ENCODE measurements at places on chromosomes 16 and 17.

DNA sequence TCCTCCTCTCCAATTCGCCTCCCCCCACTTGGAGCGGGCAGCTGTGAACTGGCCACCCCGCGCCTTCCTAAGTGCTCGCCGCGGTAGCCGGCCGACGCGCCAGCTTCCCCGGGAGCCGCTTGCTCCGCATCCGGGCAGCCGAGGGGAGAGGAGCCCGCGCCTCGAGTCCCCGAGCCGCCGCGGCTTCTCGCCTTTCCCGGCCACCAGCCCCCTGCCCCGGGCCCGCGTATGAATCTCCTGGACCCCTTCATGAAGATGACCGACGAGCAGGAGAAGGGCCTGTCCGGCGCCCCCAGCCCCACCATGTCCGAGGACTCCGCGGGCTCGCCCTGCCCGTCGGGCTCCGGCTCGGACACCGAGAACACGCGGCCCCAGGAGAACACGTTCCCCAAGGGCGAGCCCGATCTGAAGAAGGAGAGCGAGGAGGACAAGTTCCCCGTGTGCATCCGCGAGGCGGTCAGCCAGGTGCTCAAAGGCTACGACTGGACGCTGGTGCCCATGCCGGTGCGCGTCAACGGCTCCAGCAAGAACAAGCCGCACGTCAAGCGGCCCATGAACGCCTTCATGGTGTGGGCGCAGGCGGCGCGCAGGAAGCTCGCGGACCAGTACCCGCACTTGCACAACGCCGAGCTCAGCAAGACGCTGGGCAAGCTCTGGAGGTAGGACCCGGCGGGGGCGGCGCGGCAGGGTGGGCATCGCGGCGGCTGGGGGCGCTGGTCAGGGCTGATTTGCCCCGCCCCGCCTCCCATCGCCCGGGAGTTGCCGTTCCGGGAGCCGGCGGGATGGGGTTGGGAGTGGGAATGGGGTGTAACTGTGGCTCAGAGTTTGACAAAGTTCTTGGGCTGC lies 567 bp downstream of the SOX9 start:
- DNase-seq, result no peak

DNA sequence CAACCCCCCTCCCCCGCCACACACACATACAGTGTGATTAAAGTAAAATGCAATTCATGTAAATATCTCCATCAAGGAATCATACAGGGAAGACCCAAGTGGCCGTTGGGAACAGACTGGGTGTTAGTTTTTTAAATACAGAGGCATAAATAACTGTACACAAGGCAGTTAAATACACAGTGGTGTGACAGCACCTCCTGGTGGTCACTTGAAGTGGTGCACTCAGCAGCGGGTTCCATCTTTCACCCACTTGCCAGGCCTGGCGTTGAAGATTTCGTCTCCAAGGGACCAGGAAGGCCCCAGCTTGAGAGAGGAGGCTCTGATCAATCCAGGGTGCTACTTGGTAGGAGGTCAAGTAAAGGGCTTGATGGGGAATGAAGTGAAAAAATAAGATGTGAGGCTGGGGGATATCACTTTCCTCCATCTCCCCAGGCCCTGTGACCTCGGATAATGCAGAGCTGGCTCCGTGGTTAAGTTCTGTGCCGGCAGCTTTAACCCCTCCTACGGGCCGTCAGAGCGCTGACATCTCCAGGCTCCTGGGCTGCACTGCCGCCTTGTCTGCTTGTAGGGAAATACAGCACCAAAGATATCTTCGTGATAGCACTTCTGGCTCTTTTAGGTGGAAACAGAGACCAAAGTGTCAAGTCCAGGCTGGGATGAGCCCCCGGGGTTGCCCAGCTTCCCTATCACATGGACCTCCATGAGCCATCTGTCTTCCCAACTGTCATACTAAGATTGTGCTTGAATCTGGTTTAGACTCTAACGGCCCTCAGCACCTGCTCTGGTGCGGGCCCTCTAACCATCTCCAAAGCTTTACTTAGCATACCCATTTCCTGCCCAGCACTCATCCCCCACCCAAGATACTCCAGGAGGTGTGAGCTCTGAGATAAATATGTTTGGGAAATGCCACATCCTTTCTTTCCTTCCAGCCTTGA lies 20.7 kb downstream of the LGALS9 start:
- DNase-seq, result peak; percentile 71

- no peak for DNase-seq
Observed at GRCh38 chr16:13631213-13631767, 288.7 kb upstream of the ERCC4 start.

DNA sequence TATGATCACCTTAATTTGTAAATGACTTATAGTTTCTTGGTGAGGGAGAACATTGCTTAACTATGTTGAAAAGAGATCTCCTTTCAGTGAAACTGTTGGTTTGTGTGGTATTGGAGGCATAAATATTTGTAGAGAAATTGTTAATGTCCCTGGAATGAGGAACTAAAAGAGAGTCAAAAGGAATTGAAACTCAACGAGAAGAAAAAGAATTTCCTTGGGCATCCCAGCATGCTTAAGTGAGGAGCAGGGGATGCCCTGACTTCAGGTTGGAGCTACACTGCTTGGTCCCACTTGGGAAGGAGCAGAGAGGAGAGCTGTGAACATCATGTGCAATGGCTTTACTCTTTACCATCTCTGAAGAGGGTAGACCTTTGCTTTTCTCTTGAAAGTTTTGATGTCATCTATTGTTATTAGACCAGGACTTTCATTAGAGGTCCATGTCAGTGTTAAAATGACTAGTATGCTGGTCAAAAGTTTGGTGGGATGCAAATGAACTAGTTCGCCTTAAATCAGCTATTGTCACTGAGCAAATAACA lies 21.7 kb downstream of the KRT23 start:
- DNase-seq, result no peak

GRCh38 chr17:17342242-17342945 lies 39.2 kb downstream of the NT5M start:
- no peak for DNase-seq

DNA sequence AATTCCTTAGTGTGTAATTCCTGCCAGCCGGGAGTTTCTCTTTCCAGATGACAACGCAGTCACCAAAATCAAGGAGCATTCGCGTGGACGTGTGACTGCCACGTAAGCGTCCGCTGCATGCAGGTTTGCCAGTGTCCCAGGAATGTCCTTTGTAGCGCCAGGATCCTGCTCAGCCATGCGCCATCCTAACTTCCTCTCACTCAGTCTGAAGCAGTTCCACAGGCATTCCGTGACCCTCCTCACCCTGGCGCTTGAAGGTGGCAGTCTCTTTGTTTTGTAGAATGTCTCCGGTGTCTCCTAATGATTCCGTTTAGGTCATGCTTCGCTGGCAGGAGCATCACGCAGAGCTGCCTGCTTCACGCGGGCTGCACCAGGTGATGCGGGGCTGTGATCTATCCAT lies 88.6 kb downstream of the RPTOR start:
- no peak for DNase-seq

DNA sequence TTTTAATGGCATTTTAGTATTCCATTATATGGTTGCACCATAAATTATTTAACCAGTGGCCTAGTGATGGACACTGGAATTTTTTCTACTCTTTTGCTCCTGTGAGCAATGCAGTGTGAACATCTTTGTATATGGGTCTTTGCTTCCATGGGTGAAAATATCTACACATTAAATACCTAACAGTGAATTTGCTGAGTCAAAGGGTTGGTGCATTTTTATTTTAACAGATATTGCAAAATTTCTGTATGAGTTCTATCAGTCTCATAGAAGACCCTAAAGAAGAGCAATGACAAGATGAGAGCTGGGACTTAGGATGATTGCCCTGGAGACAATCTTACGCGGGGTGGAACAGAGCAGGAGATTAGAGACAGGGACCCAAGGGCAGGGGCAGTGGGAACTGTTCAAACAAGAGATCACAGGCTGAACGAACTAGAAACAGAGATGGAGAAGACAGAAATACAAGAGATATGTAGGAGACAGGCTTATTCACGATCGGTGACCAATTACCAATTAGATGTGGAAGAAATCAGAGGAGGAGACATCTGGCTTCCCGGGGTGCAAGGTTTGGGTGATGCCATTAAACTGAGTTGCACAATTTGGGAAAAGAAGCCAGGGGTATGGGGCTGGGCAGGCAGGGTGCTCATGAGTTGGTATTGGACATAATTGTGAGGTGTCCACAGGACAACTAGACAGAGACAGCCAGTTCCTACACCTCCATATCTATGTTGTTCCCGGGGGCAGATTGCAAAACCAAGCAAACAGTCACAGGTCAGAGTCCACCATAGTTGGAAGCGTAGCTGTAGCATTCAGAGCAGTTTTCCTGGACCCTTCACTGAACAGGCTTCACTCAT lies 39.9 kb upstream of the LONP2 start:
- no peak for DNase-seq

DNA sequence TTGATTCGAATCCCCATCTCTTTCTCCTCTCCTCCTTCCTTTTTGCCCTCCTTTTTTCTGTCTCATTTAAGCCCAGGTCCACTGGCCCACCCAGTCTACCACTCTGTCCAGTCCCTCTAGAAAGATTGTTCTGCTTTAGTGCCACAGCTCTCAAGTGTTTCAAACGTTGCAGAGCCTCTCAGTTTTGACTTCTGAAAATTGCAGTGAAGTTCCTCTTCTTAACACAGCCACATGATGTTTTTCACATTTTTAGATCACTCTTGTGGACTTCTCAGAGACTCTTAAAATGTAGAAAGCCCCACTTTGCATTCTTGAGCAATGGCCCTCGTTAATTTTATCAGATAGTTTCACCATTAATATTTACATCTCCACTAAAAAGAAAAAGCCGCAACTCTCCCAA lies 253.1 kb downstream of the HAPSTR1 start:
- no peak for DNase-seq

DNA sequence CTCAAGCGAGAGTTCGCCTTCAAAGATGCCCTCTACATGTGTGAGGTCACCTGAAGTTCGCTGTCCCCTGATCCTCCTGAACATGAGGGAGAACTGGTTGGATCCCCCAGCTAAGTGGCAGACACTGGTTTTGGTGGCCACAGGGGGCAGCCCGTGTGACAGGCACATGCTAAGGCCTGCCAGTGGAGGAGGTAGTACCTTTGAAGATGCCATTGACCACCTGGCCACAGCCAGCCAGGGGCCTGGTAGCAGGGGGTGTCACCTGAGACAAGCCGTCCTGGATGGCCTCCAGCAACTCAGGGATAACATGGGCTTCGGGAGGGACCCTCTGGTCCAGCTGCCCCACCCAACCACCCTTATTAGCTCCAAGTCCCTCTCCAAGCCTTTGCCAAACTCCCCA lies 7.3 kb upstream of the ALDH3A1 start:
- no peak for DNase-seq

- DNase-seq, result no peak
Observed at GRCh38 chr16:47519546-47519945, 58.4 kb downstream of the PHKB start.

- no peak for DNase-seq
Observed at GRCh38 chr17:51540151-51540550, 279.8 kb downstream of the UTP18 start.

- DNase-seq, result peak; percentile 27
Observed at GRCh38 chr17:73643001-73643851, 1.0 kb downstream of the SDK2 start.

- peak; percentile 82 for DNase-seq
Observed at GRCh38 chr16:57041182-57042156, 50.9 kb upstream of the CPNE2 start.

- DNase-seq, result no peak
Observed at GRCh38 chr16:54847207-54847606, 83.5 kb upstream of the IRX5 start.

DNA sequence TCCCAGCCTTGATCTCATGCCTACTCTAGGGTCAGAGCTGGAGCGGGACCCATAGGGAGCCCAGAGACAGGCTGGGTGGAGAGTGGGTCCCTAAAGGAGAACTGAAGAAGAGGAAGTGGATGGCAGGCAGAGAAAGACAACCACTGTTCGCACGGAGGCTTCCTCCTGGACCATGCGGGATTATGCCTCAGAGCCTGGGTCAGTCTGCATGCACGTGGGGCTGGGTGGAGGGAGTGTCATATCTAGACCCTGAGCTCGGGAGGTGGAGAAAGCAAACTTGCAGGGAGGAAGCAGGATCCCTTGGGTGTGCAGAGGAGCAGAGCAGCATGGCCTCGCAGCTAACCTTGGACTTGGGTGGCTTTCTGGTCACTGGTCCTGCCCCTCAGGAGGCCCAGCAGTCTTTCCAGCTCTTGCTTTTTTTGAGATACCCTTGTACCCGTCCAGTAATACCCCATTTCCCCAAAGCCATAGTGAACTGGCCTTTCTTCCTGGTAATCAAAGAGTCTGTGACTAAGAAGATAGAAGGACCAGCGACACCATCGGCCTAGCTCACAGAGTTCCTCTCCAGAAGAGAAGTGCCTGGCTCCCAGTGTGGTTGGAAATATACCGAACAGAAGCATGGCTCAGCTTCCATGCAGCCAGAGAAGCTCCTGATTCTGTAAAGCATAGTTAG lies 344.2 kb downstream of the CPPED1 start:
- DNase-seq, result no peak

DNA sequence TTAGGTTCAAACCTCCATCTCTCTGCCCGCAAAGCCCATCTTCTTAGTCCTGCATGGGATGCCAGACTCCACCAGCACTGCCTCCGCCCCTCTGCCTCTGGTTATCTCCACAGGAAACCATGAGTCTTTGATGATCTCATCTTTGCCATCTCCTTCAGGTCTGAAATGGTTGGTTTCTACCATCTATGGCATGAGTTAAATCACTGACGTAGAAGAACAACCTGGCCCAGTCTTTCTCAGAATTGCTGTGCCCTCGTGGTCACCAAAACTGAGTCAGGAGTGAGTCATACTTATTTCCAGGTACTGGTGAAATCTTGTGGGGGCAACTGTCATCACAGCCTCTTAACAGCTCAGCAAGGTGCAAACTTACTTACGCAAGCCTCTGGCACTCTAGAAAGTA lies 468.7 kb upstream of the C16orf82 start:
- DNase-seq, result peak; percentile 55

GRCh38 chr16:55948230-55948629 lies 73.1 kb upstream of the CES5A start:
- DNase-seq, result no peak

DNA sequence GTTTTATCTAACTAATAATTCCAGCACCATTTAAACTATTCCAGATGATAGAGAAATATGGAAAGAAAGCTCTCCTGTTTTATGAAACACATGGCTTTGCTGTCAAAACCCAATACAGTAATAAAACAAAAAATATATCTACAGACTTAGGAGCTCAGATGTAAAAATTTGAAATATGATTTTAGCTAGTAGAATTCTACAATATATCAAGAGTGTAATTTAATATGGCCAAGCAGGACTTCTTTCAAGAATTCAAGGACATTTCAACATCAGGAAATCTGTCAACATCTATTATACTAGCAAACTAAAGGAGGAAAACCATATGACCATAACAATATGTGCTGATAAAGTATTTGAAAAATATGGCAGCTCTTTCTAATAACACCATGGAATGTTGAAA lies 57.5 kb downstream of the CCDC182 start:
- no peak for DNase-seq

- DNase-seq, result no peak
Observed at GRCh38 chr16:12664164-12664733, 139.4 kb downstream of the CPPED1 start.

- DNase-seq, result no peak
Observed at GRCh38 chr16:51111759-51112158, 39.3 kb downstream of the SALL1 start.

- DNase-seq, result no peak
Observed at GRCh38 chr17:46001390-46002310, 2.6 kb downstream of the STH start.

Measured in stimulated activated CD4-positive, alpha-beta T cell treated with anti-CD3 and anti-CD28 coated beads, Interleukin-4, amount 100 ng/mL, for 1 hour (primary cell).